ENCODE measurements at places on chromosomes 1 and 21.

DNA sequence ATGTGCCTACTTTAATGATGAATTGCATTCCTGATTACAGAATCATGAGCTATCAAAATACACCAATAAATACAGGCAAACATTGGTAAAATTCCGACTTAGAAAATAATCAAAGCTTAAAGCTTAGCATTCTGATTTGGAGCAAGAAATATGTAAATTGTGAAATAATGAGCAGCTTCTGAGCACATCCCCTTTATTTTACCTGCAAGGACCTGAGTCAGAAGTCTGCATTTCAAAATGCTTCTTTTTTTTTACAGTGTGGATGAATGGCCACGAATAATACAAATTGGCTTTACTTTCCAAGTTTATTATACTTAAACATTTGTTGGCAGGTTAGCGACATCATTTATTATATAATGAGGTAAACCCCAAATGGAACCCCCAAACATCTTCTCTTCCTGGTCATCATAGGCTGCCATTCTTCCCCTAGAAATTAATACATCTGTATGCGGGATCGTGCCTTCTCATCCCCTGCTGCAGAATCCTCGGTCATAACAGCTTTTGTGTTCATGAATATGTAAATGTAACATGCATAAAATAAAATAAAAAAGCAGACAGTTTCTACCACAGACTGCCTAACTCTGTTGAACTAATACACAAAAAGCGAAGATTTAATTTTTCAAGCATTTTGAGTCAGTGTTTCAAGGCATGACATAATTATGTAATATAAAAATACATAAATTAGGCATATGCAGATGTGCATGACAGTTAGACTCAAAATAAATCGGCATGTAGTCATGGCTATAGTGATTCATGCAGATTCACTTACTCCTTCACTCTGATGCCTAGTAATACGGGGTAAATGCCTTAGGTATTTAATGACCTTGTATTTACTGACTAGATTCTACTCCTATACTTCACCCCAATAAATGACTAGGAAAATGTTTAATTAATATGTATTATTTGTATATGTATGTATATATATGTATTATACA lies 339.7 kb downstream of the USP25 start:
- no peak for DNase-seq

- no peak for DNase-seq
Observed at GRCh38 chr1:12697397-12697796, 18.5 kb upstream of the AADACL3 start.

DNA sequence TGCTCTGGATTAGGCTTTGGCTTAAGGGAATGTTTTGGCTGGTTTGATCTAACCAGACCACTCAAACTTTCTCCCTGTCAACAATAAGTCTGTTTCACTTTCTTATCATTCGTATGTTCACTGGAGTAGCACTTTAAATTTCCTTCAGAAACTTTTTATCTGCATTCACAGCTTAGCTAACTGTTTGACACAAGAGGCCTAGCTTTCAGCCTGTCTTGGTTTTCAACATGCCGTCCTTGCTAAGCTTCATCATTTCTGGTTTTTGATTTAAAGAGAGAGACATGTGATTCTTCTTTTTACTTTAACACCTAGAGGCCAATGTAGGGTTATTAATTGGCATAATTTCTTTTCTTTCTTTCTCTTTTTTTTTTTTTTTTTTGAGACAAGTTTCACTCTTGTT lies 14.9 kb upstream of the CYB5R1 start:
- no peak for DNase-seq

DNA sequence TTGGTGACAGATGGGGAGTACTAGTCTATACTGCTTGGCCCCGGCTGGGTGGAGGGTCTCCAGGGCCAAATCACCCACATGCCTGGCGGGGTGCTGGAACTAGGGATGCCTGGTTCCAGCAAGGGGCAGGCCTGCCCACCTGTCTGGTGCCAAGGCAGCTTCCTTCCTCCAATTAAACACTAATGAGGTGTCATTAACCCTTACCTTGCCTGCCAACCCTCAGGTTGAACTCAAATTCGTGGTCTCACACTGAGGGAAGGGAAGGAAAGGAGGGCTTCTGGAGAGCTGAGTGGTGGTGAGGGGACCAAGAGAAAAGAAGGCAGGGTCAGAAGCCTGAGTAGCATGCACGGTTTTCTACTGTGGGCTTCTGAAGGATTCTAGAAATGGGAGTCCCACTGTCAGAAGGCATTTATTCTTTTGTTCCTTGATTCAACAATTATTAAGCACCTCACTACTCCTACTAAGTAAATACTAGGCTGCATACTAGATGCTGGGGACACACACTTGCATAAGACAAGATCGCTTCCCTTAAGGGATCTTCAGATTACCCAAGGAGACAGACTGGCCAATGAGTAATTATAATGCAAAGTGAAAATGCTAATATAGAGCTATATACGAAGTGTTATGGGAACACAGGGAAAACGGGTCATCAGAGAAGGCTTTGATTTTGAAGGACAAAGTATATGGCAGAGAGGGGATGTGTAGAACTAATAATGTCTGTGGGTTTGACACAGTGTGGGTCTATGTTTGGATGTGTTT lies 5.9 kb upstream of the EFNA3 start:
- DNase-seq, result no peak

- DNase-seq, result no peak
Observed at GRCh38 chr1:2976180-2976562, 45.1 kb upstream of the ACTRT2 start.

DNA sequence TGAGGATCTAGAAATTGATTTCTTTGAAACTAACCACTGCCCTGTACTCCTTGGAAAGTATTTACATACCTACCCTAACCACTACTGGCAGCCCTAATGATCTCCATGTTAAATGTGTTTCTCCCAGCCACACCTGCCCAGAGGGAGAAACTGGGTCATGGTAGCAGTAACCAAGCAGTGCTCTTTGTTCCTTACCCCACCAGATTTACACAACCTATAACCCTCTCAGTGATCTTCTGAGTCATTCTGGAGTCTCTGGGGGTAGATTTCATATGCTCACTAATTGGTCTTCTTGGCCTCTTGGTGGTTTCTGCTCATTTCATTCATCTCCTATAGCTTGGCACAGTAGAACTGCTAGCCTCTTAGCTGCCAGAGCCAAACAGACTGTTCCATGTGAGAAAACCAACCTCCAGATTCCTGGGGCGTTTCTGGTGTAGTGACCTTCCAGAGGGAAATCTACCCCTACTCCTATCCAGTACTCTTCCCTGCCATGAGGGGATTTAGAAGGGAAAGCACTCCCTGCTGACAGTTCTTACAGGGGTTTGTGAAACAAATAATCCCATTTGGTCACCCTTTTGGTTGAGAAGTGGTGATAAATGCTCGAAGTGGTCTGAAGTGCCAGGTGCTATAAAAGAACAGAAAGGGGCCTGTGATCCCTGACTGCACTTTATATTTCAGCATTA lies 36.2 kb upstream of the LRIG2 start:
- no peak for DNase-seq

GRCh38 chr1:43314233-43314632 lies 13.5 kb downstream of the TIE1 start:
- DNase-seq, result no peak

DNA sequence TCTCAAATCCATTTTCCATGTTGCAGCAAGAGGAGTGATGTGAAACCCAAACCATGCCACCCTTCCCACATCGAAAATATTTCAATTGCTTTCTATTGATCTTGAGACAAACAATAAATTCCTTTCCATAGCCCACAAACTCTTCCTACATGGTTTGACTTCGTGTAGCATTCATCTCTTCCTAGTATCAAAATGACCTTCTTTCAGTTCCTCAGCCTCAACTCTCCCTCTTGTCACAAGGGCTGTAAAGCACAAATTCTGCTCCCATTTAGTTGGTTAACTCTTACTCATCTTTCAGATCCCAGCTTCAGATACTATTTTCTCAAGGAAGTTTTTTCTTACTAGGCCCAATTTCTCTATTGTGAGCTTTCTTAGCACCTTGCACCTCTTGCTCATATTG lies 99.0 kb downstream of the ZNF281 start:
- DNase-seq, result no peak

DNA sequence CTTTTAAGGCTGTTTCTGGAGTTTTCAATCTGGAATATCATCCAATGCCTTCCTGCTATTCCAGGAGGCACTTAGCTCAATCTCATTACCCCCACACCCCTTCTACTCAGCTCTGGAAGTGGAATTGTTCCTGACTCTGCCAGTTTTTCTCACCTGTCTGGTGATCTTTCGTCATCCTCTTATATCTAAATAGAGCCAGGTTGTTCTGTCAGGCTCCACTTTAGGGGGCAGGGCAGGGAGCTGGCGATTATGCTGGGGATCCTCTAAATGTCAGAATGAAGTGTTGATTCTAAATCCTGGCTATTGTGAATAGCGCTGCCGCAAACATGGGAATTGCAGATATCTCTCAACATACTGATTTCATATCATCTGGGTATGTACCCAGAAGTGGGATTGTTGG lies 63.6 kb upstream of the ETV3 start:
- DNase-seq, result peak; percentile 73

DNA sequence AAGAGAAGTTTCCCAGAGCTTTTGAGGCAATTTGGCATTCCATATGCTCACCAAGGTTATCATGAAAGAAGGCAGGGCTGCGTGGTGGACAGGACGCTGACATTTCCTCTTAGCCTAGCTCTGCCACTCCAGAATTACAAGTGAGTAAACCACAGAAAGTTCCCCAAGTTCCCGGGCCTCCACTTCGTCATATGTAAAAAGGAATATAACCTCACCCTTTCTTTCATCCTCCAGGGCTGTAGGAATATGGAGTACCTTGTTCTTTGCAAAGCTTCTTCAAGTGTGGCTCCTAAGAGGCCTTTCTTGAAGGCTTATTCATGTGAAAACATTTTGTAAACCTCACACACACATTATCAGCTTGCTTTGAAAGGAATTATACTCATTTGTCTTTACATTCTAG lies 210.2 kb downstream of the GREM2 start:
- DNase-seq, result no peak

- peak; percentile 22 for DNase-seq
Observed at GRCh38 chr1:153649863-153650235, 8.7 kb upstream of the SNAPIN start.

DNA sequence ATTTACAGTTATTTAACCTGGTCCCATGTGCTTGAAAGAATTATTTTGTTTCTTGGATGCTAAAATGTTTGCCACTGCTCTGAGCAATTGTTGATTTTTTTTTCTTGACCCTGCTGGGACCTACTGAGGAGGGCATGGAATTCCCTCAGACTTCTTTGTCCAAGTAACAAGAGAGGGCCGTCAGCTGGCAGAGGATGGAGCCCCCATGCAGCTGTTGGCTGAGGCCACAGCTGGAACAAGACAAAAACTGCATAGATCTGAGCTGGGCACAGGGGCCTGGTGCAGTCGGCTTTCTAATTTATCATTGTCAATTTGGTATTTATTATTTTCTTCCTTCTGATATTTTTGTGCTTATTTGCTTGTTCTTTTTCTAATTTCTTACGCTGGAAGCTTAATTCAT lies 39.6 kb upstream of the ABCG1 start:
- DNase-seq, result no peak

DNA sequence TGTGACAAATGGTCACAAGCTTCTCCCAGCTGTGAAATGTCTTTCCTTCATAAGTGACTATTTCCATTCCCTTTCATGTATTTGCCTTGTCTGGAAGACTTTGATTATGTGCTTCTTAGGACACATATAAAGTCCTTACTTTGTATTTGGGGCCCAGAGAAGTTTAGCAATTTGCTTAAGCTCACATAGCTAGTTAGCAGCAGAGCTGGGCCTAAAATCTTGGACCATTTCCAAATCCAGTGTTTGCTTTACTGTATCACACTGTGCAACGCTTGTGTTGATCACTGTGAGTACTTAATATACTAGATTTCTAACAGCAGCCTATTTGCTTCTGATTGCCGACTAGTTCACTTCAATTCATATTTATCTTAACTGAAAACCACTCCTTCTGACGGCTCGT lies 2.2 kb upstream of the KCNA3 start:
- DNase-seq, result peak; percentile 89

GRCh38 chr21:14900611-14901010 lies 164.2 kb downstream of the NRIP1 start:
- DNase-seq, result no peak

DNA sequence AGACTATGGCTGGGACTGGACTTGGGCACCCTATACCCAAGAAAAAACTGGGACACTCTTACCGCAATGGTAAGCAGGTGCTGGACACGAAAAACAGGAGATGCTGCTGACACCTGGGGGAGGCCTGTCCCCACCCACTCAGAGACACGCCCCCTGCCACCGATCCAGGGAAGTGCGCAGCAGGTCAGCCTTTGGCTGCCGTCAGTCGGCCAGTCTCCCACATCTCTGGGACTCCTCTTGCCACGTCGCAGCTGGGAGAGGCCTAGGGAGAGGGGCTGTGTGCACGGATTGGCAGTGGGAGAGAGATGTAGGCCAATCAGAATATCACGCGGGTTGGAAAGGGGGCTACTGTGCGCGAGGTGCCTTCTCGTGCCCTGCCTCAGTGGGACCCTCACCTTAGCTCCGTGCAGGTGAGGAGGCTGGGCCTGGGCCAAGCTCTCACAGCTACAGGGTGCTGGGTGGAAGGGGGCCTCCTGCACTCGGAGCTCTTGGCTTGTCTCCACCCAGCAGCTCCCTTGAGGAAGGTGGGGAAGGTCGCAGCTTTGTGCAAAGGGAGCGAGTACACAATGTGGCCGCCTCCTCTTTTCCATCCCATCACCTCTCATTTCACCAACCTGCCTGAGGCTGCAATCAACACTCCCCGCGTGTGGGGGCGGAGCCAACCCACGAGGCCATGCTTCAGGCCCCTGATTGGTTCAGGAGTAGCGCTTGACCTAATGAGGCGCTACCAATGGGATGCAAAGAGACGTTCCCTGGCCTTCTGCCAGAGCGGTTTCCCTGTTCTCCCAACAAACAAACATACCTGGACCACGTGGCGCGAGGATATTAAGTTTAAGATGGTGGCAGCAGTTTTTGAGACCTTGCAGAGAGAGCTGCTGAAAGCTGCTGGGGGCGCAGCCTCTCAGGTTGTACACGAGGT lies 25.7 kb upstream of the LDLRAP1 start:
- DNase-seq, result no peak

GRCh38 chr1:4149831-4150230 lies 249.8 kb upstream of the C1orf174 start:
- DNase-seq, result no peak

DNA sequence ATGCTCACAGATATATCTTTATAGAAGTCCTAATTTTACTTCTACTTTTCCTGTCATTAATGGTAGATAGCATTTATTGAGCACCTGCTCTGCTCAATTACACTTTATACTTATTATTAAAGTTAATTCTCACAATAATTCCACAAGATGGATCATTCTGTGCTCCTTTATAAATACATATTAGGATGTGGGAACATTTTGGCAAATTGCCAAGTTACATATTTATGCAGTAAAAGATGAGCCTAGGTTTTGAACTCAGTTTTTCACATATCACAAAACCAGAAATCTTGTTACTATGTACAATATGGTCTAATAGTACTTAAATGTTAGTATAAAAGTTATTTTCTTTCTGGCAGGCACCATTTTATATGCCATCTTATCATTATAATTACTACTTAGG lies 895.0 kb upstream of the B3GALT2 start:
- DNase-seq, result no peak

GRCh38 chr1:168970926-168971659 lies 135.4 kb upstream of the ATP1B1 start:
- DNase-seq, result no peak

Data from NCI-H1105 treated with DMSO at 0.1 percent for 48 hours (cell line).